ENCODE measurements at places on chromosomes 16 and 17.

GRCh38 chr17:861364-861763 is 79.2 kb downstream of the MRM3 start:
- DNase-seq = no peak

GRCh38 chr17:82060614-82061013 is 5.0 kb downstream of the DUS1L start:
- DNase-seq = no peak

DNA sequence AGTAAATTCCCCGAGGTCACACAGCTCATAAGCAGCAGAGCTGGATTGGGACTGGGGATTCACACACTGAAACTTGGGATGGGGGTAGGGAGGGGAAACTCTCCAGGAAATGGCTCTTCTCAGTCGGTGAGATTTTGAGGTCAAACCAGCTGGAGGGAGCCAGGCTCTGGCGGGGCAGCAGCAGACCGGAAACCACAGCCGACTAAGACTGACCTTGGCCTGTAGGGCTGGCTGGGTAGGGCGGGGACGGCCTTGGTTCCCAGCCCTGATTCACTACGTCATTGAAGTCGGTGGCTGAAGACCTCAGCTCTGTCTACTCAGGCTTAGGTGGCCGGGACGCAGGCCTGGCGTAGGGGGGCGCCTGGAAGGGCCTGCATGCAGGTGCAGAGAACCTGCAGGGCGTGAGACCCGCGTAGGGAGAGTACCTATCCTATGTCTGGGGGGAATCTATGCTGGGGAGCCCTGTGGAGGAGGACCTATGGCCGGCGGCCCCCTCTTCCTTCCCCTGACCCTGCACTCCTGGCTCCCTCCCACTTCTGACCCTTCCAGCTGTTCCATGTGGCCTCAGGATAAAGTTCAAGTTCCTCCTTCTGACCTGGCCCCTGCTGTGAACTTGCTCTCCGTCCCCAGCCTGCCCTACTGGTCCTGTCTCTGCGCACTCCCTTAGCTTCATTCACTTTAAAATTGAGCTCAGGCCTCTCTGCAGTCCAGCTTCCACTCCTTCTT is 11.9 kb upstream of the SLC4A1 start:
- no peak for DNase-seq

DNA sequence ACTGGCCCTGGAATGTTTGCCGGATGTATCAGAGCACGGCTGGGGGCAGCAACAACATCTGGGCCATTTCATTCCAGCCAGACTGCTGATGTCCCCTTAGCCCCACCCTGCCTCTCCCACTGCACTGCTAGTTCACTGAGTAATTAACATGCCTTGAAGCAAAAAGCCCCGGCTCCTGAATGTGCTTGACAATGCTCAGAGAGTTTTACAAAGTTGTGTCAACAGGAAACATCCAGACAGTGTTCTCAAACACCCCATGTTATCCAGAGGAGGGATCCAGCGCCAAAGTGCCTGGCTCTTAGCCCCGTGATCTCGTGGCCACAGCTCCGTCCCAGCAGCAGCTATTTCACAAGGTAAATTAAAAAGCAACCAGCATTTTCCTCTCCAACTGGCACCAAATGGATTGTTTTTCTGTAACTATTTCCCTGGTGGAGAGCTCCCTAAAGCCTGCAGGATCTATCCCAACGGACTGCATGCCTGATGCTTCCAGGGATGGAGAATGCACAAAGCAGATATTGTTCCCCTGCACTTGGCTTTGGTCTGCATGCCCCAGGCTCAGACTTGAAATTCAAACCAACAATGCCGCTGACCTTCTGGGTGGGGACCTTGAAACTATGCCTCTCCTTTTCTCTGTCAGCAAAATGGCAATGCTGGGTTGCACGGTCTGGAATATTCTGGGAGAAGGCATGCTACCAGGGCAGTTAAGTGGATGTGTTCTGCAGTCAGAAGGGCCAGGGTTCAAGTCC is 115.6 kb upstream of the CDH5 start:
- DNase-seq = peak; percentile 45

- DNase-seq = no peak
Measured at GRCh38 chr16:80656711-80657150, 115.9 kb downstream of the DYNLRB2 start.

DNA sequence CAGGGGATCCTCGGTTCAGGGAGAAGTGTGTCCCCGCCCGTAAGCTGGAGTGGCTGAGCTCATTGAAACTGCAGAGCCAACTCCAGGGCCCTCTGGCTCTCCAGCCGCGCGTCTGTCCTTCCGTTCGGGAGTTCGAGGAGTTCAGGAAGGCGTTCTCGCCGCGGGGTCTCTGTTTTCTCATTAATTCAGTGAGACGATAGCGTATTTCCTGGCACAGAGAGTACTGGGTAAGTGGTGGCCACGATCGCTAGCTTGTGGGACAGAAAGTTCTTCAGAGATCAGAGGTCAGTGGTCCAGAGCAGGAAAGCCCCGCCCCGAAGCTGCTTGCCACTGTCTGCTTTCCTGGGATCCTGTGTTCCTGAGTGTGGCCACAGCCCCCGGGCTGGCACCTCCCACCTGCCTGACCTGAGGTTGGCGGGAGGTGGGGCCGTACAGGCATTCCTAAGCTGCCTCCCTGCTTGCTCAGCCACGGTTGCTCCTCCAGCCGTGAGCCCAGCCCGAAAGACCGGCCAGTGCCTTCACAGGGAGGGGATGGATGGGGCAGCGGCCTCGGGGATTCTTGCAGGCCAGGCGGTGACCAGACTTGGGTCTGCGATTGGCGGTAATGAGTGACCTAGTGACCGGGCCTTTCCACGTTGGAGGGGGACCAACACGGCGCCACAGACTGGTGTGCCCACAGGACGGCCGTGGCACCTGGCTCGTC is 8.9 kb downstream of the BAIAP2 start:
- DNase-seq = no peak

- DNase-seq = no peak
Measured at GRCh38 chr16:19555938-19556771, 652 bp downstream of the VPS35L start.

All from dorsolateral prefrontal cortex (tissue), 122 donors.